ENCODE measurements at places on chromosomes 7 and 10. TPM values are rescaled to one million over a fixed set of nuclear protein-coding genes. Genes with fewer than 3 reads are reported as not detected.

PNLIPRP1 gene
- not detected for total RNA-seq

GBF1 gene
- total RNA-seq = 34.9 TPM

C10orf67 gene
- not detected for total RNA-seq

LIPJ gene
- total RNA-seq = not detected

CAMK2B gene
- total RNA-seq = 0.40 TPM

PRSS37 gene
- total RNA-seq = not detected

Measured in activated CD8-positive, alpha-beta memory T cell treated with anti-CD3 and anti-CD28 coated beads for 36 hours (primary cell).